ENCODE measurements at places on chromosomes 16 and 17. TPM values are rescaled to one million over a fixed set of nuclear protein-coding genes. Genes with fewer than 3 reads are reported as not detected.

The EFCAB5 gene
- not detected for total RNA-seq

The TCF25 gene
- 82.6 TPM for total RNA-seq

The HSD17B1 gene
- total RNA-seq: 0.99 TPM

The UNC13D gene
- 13.3 TPM for total RNA-seq

The CES5A gene
- not detected for total RNA-seq

- DNase-seq: no peak
Observed at GRCh38 chr17:70119983-70120382, 45.0 kb downstream of the KCNJ16 start.

DNA sequence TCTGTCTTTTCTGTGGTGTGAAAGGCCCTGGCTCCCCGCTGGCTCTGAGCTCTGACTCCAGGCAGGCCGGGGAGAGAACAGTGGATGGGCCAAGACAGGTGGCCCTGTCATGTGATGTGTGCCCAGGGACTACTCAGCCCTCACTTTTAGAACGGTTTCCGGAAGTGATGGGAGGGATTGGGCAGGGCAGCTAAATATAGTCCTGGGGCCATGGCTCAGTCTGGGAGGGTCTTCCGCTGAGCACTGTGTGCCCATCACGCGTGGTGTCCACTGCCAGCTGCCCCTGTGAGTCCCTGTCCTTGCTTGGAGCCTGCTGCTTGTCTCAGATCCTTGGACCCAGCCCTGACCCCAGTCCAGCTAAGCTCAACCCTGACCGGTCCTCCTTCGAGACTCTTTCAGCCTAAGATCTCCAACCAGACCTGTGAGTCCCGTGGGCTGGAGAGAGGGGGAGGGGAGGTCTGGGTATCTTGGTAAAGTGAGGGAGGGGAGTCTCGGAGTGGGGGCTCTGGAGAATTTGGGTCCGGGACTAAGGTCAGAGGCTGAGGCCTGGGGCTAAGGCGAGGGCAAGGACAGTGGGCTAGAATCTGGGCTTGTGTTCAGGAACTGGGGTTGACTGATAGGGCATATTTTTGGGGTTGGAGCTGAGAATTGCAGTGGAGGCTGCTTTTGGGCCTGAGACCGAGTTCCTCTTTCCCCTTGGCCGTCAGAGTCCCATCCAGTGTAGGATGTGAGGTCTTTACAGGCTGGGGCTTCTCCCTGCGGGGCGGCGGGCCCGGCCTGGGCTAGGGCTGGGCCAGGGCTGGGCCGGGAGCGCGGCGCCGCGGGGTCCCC lies at the start of gene TRIM72:
Gene TRIM72 (plus strand): TSS at position 243 of the 831 bp plus-strand sequence. CDS start 620 bp downstream, outside the sequence.
- DNase-seq: no peak

DNA sequence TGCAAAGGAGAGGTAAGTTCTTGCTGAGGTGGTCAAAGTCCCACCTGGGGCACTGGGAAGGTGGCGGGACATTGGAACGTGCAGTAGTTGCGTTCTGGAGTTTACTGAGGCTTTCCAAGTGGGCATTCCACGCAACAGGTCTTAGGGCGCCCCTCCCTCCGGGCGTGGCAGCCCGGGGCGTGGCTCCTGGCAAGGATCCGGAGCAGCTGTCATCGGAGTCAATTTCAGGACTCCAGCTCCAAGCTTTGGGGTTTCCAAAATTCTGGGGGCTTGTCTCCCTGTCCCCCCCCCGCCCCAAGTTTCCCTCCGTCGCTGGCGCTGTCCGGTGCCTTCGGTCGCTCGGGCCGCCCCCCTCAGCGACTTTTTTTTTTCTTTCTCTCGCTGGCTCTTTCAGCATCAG lies 43.1 kb upstream of the AMZ2 start:
- DNase-seq: peak; percentile 31

DNA sequence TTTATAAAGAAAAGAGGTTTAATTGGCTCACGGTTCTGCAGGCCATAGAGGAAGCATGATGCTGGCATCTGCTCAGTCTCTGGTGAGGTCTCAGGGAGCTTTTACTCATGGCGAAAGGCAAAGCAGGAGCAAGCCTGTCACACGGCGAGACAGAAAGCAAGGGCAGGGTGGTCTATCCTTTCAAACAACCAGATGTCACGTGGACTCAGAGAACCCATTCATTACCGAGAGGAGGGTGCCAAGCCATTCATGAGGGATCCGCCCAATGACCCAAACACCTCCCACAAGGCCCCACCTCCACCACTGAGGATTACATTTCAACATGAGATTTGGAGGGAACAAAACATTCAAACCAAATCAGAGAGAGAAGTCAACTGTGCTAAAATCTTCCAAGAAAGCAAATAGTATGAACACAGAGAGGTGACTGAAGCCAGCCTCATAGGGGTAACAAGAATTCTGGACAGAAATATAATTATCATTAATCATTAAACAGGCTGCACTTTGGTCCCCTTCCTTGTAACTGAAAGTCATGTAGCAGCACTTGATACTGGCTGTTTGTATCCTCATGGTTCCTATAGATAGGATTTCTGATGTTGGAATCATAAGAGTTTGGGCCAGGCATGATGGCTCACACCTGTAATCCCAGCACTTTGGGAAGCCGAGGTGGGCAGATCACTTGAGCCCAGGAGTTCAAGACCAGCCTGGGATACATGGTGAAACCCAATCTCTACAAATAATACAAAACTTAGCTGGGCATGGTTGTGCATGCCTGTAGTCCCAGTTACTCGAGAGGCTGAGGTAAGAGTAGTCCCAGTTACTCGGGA lies 52.5 kb upstream of the B4GALNT2 start:
- DNase-seq: no peak

DNA sequence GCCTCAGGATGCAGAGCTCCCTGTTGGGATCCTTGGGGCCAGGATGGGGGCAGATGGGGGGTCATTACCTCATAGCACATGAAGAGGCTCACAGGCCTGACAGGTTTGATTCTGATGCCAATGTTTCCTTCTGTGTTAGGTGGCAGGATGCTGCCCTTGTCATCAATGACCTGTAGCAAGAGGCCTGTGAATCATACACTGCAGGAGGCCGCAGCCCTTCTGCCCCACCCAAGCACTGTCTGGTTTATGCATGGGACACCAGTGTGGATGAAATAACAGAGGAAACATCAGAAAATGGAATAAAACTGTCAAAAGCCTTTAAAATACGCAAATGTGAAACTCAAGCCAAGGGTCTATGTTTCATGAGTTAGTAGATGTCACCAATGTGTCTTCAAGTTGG lies 60.5 kb upstream of the ACSM2B start:
- DNase-seq: no peak

- no peak for DNase-seq
Observed at GRCh38 chr16:49459953-49460735, 86.5 kb downstream of the C16orf78 start.

GRCh38 chr17:57501016-57501415 lies 244.1 kb downstream of the CCDC182 start:
- no peak for DNase-seq

- no peak for DNase-seq
Observed at GRCh38 chr17:8649157-8650118, 18.9 kb upstream of the MYH10 start.

DNA sequence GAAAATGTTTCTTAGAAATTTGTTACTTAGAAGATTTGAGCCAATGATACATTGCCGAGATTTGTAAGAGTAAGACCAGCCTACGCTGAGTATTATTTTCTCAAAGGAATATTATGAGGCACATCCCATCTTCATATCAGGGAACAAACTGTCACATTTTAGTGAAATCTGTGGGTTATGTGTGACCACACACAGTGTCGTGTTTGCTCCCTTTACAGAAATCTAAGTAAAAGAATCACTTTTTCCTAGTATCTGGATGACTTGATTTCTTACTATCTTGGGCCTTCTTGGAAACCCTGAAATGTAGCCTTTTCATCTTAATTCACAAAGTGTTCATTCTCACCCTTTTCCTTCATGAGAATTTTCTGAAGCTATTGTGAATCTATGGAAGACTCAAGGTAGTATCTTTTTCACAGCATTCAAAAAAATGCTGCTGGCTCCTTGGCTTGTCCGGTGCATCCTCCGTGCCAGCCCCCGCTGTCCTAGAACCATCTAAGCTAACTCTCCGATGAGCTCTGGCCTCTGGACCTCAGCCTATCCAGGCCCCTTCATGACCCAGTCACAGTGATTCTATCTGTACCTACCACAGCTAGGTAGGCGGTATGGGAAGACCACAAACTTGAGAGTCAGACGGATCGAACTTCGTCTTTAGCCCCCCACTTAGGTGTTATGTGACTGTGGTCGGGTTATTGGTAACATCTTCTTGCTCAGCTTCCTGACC lies 524.3 kb downstream of the MAF start:
- DNase-seq: no peak

GRCh38 chr16:31132303-31132979 lies 3.1 kb downstream of the PRSS8 start:
- DNase-seq: no peak

DNA sequence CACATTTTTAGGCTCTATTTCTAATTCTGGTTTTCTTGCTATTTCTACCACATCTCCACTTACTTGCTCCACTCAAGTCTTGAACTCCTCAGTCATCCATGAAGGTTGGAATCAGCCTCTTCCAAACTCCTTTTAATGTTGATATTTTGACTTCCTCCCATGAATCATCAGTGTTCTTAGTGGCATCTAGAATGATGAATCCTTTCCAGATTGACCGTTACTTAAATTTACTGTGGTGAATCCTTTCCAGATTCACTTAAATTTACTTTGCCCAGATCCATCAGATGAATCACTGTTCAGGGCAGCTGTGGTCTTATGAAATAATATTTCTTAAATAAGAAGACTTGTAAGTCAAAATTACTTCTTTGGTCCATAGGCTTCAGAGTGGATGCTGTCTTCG lies 32.4 kb downstream of the CLTC start:
- no peak for DNase-seq

DNA sequence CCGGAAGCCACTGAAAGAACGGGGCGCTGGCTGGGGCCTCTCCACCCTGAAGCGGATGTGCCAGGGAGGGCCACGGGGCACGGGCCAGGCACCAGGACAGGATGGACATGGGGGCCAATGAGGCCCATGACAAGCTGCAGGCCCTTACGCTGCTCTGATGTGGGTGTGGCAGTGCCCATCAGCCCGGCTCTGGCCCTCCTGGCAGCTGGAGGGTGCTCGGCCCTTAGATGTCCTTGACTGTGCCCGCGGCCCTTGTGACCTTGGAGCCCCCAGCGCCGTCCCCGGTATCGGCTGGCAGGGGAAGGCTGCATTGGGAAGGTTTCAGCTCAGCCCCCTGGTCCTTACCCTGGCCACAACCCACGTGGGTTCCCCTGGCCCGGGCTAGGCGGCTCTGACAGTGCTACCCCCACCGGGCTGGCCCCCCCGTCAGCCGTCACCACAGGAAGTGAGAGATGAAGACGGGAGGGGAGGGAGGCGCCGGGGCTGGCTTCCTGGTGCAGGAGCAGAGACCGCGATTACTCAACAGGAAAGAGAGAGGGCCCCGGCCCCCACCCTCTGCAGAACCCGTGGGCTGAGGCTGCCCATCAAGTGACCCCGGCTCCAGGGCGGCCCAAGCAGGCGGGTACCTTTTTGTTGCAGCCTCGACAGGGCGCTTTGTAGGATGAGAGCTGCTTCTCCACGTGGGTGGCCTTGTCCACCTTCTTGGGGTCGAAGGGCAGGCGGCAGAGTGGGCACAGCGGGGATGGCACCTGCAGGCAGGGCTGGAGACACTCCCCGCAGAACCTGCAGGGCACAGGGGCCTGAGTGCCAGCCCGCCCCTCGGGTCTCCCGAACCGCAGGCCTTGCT lies 5.3 kb downstream of the RNF166 start:
- peak; percentile 93 for DNase-seq

DNA sequence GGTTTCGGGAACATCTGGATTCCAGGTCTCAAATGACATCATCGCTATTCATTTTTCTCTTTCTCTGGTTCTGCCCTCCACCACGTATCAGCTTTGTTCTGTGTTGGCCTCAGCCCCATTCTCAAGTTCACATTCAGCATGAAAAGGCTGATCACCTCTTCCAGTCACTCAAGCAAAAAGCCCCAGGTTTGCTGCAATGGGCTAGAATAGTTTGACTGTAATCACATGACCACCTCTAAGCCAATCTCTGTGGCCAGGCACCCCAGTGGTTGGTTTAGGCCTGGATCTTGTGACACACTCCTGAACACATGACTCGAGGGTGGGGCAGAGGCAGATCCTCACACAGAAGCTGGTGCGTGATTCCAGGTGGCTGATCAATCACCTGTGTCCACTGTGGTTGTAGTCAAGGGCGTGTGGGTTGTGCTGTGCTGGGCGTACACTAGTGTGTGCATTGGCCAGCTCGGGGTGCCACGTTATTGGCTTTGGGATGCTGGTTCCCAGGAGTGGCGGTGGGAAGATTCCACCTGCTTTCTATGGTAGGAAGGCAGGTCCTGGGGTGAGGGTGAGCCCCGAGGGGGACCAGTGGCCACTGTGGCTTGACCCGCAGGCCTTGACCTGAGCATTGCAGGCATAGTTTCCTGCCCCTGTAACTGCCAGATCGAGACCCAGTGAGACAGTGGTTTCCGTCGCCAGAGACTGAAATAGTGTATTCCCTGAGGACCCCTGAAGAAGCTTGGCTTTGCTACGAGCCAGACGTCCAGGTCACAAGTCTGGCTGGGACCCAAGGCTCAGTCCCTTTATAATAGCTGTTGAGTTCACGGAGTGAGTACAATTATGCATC lies 12.0 kb downstream of the EEF2K start:
- DNase-seq: peak; percentile 30

Data from left ventricle myocardium inferior (tissue), 1 donor.